Activated CD4-positive, alpha-beta T cell treated with anti-CD3 and anti-CD28 coated beads for 36 hours (primary cell): ENCODE measurements at places on chromosomes 7 and 10.

DNA sequence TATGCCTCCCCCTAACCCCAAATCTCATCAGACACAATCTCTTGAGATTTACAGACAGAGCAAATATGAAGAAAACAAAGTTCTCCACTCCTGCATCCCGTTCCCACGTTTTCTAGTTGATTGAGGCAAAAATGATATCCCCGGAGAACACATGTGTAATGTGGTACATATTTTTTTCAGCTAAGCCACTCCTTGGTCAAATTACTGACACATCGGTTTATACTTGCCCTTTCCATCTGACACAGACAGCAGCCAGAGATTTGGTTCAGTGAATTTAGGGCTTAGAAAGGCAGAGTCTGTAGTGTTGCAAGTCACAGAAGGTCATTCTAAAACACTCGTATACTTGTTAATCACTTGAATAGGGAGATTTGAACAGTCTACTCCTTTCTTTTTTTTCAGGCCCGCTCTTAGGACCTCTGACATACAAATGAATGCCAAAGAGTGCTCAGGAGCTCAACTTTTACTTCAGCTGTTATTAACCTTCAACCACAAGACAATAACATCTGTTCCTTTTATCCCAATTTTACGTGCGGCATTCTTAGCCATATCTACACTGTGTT, 1.8 kb upstream of the DDX50 start:
- DNase-seq: no peak

- DNase-seq: no peak
Observed at GRCh38 chr7:75861636-75862035, 17.2 kb upstream of the RHBDD2 start.

- peak; percentile 79 for DNase-seq
Observed at GRCh38 chr10:73931767-73932619, 21.1 kb downstream of the PLAU start.

GRCh38 chr7:38520741-38521140, 110.4 kb downstream of the AMPH start:
- no peak for DNase-seq

DNA sequence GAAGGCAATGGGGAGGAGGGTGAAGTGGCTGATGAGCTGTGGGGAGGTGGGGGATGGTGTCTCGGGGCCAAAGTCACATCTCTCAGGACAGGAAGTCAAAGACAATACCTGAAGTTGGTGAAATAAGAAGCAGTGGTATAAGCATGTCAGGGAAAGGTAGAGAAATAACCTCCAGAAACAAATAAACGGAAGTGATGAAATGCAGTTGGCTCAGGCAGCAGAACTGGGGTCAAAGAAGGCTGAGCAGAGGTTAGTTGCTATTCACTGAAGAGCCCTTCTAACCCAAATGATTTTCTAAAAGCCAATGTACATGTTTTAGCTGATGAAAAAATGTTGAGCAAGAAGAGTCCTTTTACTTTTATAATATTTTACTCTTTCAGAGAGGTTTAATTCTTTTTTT, 78.6 kb upstream of the ADRB1 start:
- DNase-seq: no peak

DNA sequence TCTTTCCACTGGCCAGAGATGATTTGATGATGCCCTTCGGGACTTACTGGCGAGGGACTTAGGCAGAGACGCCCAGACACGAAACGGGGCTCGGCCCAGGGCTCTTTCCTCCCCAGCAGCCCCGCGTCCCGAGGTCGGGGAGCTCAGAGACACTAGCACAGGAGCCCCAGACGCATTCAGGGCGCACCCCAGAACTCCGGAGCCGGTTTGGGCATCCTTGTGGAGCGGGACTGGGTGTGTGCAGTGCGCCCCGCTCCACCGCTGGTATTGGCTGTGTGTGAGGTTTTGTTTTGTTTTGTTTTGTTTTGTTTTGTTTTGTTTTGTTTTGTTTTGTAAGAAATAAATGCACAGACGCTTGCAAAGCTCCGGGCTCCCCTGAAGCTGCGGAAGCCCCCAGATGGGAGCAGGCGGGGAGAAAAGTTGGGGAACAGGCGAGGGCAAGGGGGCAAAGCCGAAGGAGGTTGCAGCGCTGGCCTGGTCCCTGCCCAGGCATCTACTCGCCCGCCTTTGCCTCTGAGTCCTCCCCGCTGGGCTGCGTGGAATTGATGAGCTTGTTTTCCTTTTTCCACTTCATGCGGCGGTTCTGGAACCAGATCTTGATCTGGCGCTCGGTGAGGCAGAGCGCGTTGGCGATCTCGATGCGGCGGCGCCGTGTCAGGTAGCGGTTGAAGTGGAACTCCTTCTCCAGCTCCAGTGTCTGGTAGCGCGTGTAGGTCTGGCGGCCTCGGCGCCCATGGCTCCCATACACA, 1.9 kb upstream of the HOXA5 start:
- no peak for DNase-seq

- DNase-seq: no peak
Observed at GRCh38 chr7:79529881-79530235, 76.4 kb upstream of the MAGI2 start.

DNA sequence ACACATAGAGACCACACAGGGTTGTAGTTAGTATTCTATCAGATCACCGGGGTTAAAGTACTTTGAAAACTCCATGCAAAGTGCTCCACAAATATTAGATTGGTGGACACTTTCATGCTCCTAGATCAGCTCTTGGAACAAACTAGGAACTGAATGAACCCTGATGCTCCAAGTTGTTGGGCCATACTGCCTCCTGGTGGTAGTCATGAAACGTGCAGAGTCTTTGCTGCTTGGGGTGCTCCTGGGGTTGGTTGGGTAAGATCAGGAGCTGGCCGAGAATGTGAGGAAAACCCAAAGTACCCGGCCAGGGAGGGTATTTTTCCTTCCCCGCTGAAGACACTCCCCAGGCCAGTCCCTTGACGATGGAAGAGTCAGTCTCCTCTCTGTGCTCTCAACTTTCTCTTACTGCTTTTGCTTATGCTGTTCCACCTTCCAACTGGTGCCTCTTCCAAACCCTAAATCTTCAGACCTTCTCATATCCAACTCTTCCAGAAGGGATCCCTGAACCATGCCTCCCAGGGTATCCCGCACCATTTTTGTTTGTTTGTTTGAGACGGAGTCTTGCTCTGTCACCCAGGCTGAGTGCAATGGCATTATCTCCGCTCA, 918 bp upstream of the RPEL1 start:
- peak; percentile 80 for DNase-seq

DNA sequence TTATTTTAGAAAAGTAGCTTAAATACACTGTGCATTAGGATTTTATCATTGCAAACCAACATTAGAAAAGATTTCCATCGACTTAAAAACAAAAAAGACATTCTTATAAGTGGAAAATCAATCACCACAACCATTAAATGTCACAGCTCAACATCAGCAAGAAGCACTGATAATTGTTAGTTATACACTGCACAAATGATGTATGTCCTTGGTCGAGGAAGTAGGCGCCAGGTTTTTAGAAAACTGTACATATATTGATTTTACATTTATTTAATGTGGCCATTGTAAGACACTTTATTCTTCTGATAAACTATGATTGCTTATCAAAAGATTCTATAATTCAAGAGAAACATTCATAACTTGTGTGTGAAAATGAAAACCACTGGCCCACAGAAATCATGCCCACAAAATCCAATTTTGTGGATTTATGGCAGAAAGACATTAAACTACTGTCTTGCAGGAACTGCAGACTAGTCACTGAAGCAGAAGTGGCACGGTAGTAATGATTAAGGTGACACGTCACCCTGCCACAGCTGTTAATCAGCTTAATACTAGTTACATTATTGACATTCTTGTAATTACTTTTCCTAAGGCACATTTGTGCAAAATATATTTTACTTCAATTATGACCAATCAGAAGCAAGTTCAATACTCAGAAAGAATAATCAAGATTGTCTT, 79.4 kb downstream of the VPS41 start:
- DNase-seq: no peak

GRCh38 chr10:43153901-43154300, 15.7 kb downstream of the CSGALNACT2 start:
- no peak for DNase-seq
